ENCODE measurements at places on chromosomes 1 and 21.

GRCh38 chr21:34271189-34271851, 92.5 kb upstream of the KCNE2 start:
- DNase-seq = no peak

GRCh38 chr1:92536211-92536979, 49.7 kb upstream of the GFI1 start:
- DNase-seq = no peak

GRCh38 chr1:10870493-10871096, 74.1 kb upstream of the CASZ1 start:
- DNase-seq = no peak

GRCh38 chr1:223802602-223803001, 43.1 kb downstream of the TP53BP2 start:
- no peak for DNase-seq

DNA sequence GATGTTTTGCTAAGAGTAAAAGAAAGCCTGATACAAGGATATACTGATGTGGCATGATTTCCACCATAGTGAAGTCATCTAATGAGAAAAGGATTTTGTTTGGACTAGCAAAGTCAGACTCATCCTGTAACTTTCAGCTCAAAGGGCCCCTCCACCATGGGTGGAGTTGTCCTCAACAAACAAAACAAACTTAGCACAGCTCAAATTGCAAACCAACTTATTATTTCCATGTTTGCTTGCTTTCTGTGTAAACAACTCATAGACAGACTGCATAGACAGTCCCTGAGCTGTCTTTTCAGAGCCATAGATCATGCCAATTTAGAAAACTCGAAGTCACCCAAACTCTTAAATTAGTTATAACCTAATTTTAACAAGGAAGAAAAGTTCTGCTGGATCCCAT, 69.4 kb upstream of the VAV3 start:
- no peak for DNase-seq

DNA sequence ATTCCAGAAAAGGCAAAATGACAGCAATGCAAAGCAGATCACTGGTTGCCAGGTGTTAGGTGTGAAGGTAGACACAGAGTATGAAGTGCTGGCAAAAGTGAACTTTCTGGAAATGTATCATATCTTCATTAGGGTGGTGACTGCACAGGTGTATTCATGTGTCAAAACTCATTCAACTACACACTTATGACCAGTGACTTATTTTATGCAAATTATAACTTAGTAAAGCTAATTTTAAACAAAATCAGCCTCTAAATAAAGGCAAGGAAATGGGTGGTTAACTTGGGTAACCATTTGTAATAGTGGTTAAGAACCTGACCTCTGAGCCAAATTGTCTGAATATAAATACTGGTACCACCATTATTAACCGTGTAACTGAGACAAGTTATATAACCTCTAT, 7.4 kb downstream of the COP1 start:
- DNase-seq = no peak

DNA sequence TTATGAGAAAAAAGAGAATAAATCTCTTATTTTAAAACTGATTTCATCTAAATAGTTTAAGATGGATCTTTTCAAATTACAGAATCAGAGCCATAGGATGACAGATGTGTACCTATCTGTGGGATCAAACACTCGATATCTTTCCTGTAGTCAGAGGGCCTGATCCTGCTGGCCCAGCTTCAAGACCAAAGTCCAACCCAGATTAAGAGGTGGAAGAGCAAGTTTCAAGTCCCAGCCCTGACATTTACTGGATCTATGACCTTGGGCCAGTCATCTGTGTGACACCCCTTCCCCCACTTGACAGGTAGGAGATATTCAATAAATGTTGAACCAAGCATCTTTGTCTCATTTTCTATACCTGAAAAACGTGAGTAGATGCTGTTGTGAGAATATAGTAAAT, 140.7 kb downstream of the FAM78B start:
- no peak for DNase-seq

GRCh38 chr1:237921306-237921705, 30.6 kb upstream of the ZP4 start:
- no peak for DNase-seq

DNA sequence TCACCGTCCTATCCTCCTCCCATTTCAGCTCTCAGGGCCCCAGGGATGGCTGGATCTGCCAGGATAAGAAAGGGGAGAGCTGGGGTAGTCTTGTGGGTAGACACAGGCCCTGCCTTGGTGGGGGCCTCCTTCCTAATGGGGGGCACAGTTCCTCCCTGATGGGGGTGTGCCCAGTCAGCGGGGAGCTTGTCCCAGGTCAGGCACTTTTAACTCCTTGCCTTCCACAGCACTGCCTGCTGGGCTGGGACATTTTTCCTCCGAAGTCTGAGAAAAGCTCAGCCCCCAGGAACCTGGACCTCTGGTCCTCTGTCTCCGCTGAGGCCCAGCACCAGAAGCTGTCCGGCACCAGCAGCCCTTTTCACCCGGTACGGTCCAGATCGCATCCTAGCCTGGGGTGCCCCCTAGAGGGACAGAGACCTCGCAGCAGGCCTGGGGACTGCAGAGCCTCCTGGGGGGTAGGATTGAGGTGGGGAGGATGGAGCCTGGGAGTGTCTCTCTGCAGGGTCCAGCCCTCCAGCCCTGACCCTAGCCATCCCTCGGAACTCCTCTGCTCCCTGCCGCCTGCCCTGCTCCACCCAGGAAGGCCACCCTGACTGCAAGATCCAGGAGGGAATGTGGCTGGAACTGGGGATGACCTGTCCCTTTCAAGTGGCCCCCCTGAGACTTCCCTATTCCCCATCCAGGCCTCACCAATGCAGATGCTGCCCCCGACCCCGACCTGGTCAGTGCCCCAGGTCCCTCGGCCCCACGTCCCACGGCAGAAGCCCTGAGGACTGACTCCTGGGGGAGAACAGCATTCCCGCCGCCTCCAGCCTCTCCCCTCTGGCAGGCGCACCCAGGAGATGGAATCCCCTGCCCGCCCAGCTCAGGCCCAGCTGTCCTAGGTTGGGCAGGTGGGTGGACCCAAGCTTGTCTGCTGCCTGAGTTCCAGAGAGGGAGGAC, 12.0 kb downstream of the MIIP start:
- DNase-seq = no peak

- no peak for DNase-seq
Observed at GRCh38 chr1:233019778-233020325, 69.4 kb downstream of the NTPCR start.

DNA sequence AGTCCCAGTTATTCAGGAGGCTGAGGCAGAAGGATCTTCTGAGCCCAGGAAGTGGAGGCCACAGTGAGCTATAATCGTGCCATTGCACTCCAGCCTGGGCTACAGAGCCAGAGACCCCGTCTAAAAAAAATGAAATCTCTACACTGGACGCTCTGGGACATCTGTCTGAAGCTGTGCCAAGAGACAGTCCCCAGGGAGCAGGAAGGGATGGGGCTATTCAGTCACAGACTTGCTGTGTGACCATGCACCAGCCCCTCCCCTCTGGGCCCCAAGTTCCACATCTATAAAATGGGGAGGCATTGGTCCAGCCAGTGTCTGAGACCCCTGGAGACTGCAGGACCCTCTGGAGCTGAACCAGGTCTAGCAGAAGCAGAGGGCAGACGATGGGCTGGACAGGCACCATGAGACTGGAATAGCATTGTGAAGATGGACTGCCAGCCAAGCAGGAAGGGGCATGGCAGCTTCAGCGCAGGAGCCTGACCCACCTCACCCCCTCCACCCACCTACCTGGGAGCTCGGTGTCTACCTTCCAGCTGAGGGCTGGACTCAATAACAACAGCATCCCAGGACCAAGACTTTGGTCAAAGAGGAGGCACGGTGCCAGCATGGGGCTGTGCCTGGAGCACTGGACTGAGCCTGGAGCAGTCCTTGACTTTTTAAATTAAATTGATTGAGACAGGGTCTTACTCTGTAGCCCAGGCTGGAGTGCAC, 1.4 kb downstream of the TMEM54 start:
- DNase-seq = no peak

DNA sequence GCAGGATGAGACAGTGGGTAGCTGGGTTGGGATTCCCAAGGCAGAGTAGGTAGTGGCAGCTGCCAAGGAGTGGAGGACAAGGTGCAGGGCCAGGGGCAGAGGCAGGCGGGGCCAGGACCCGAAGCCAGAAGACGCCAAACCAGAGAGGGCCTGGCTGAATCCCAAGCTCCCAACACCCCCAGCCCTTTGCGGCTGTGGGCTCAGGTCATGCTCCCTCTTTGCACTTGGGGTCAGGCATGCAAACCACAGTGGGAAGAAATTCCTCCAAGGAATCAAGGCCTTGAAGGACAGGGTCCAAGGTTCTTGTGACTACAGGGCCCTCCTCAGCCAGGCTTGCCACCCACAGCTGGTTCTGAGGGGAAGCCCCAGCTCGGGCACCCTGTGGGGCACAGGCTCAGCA, 6.2 kb downstream of the C1orf210 start:
- DNase-seq = no peak

GRCh38 chr1:59089922-59090457, 206.9 kb upstream of the FGGY start:
- no peak for DNase-seq

GRCh38 chr1:63945943-63946342, 172.1 kb downstream of the ROR1 start:
- DNase-seq = no peak

GRCh38 chr1:184555665-184556641, 169.1 kb downstream of the C1orf21 start:
- DNase-seq = no peak

GRCh38 chr21:26655460-26655859, 82.4 kb upstream of the CYYR1 start:
- DNase-seq = no peak

GRCh38 chr1:44994309-44994898, 8.0 kb upstream of the EIF2B3 start:
- DNase-seq = no peak

GRCh38 chr1:207228987-207229386, 92.5 kb upstream of the CD55 start:
- DNase-seq = no peak

- no peak for DNase-seq
Observed at GRCh38 chr21:38396325-38396724, 102.0 kb downstream of the ERG start.

- DNase-seq = no peak
Observed at GRCh38 chr1:226128487-226129075, 58.0 kb downstream of the ACBD3 start.

Measured in GOT3 (cell line).